ENCODE measurements at places on chromosomes 11 and 22.

DNA sequence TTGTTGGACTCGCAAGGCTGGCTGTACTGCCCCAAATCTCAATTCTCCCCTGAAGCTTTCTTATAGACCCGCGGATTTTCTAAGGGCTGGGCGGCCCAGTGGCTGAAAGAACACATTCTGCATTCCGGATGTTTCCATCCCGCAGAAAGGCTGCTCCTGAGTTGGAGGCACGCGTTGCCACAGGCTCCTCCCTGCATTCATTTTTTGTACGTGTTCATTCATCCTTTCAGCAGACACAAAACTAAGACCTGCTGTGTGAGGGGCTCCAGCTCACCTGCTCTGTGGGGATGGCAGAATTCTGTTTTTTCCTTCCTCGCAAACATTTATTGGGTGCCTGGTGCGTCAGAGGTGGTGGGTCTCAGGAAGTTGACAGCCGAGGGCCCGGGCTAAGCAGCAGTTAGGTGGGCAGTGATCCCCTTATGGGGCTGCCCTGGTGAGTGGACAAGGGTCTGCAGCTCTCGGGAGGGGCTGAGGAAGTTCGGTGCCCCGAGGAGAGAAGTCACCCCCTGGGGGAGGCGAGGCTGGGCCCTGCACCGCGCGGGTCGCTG, 23.7 kb downstream of the SHANK3 start:
- DNase-seq, result no peak

DNA sequence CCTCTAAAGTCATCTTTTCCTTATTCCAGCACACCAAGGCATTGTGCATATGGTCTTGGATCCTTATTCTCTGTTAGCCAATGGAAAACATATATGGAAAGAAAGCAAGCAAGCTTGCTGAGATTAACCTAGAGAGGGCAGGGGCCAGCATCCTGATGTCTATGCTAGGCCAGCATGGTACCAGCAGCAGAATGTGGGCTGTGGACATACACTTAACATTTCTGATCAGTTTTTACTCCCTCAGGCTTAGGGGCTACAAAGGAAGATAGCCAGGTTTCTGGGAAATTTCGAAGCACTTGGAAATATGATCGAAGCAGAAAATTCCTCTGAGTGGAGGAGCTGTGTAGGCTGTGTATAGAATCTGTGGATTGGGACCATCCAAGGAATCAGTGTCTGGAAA, 67.0 kb downstream of the ST3GAL4 start:
- DNase-seq, result no peak

- no peak for DNase-seq
Measured at GRCh38 chr11:75317446-75318122, 33.9 kb downstream of the ARRB1 start.

GRCh38 chr22:42630901-42631602, 9.3 kb downstream of the ATP5MGL start:
- no peak for DNase-seq

- DNase-seq, result no peak
Measured at GRCh38 chr11:67662142-67662834, 11.8 kb upstream of the ACY3 start.

DNA sequence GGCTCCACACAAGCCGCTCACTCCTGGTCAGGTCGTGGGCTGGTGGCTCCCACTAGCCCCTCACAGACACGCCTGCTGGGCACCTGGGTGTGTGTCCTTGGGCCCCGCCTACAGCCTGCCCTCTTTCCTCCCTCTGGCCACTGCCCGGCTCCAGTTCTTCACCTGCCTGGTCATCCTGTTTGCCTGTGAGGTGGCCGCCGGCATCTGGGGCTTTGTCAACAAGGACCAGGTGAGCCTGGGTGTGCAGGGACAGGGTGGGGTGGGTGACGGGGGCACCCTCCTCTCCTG, 5.8 kb upstream of the TSSC4 start:
- DNase-seq, result no peak

- peak; percentile 18 for DNase-seq
Measured at GRCh38 chr11:126776119-126776518, 224.5 kb downstream of the KIRREL3 start.

DNA sequence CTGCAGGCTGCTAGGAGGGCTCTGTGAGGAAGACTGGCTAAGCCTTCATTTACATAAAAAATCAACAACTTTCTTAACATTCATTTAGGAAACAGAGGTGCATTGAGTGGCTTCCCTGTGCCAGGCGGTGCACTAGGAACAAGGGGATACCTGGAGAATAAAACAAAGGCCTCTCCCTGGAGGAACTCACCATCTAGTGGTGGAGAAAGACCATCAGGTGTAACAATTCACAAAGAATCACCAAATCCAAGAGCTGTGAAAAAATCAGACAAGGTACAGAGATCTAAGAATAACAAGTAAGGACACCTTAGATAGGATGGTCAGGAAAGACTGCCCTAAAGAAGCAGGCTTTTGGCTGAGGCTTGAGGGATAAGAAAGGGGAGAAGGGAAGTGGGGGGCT, 40.3 kb downstream of the CSNK2A3 start:
- no peak for DNase-seq

DNA sequence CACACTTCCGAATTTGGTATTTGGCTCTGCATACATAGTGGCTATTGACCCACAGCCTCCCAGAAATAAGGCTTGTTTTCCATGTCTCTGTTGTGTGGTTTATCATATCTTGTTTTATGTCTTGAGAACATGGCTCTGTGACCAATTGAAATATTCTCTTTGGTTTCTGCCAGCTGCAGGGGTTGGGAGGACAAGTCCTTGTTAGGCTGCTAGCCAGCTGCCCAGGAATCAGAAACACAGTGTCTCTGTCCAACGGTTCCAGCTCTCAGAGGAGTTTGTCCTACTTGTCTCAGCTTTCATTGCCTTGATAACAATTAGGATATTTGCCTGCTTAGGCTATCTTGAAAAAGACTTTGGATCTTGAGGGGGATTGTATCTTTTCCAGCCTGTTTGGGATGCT, 6.0 kb upstream of the SLC7A4 start:
- DNase-seq, result no peak

GRCh38 chr11:44221992-44222391, 87.9 kb downstream of the ALX4 start:
- no peak for DNase-seq

- no peak for DNase-seq
Measured at GRCh38 chr22:19937616-19938473, 3.7 kb upstream of the COMT start.

DNA sequence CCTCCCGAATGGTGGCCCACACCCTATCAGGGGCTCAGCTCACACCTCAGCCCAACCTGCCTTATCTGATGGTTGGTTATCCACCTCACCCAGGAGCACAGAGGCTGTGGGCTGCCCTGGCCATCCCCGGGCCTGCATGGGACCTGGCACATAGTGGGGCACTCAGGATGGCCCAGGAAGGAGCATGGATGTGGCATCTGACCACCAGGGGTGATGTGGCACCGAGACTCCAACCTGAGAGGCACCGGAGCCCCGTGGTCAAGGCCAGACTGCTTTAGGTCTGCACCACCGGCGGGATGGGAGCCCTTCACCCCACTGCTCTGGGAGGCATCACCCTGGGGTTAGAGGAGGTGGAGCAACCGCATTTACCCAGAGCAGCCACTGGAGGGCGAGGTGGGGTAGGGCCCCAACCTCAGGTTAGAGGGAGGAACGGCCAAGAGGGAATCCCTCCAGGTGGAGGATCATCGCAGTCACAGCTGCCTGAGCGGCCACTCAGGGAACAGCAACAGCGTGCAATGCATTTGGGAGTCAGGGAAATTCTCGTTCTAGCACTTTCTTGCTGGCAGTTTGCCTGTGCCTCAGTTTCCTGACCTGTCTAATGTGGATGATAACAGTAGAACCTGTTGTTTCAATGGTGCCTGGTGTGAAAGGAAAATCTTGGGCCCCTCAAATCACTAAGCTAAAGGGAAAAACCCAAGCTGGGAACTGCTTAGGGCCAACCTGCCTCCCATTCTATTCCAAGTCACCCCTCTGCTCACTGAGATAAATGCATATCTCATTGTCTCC, 52.9 kb upstream of the CARS1 start:
- DNase-seq, result peak; percentile 89

DNA sequence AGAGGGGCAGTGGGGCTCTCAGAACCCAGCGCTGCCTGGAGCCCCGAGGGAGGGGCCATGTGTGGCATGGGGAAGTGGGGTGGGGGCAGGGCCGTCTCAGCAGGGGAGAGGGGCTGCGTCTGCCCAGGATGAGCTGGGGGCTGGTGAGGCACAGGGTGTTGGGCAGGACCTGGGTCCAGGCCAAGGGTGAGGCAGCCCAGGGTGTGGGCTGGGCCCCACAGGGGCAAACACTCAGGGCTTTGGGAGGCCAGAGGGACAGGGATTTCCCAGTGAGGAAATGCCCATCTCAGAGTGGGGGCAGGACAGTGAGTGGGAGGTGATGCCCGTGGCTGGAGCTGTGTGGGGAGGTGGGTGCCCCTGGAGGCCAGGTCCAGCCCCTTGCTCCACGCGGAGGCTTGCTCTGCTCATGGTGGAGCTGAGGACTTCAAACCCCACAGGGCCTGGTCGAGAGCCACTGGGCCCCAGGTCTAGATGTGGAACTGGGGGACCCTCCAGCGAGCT, 5.4 kb downstream of the PLXNB2 start:
- DNase-seq, result no peak

DNA sequence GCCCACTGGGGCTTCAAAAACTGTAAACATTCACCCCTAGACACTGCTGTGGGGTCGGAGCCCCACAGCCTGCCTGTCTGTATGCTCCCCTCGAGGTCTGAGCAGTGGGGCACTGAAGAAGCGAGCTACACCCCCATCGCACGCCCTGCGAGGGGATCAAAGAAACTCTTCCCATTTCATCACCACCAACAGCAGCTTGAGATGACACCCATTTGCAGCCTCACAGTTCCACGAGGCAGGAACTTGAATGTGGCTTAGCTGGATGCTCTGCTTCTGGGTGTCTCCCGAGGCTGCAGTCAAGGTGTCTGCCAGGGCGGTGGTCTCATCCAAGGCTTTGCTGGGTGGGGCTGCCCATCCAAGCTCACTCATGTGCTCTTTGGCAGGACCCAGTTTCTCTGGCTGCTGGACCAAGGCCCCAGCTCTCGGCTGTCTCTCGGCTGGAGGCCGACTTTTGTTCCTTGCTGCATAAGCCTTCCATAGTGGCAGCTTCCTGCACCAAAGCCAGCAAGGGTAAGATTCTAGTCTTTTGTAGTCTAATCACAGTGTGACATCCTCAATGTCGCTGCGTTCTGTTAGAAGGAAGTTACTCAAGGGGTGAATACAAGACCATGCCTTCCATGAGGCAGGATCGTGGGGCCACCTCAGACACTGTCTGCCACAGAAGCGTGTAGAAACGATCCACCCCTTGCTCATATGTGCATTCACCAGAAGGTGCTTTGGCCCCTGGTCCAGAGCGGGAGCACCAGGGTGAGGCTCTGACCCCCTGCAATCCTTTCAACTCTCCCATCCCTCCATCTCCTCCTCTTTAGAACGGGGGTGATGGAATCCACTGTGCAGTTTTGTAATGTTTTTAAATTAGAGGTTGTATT, 46.2 kb upstream of the SEPTIN5 start:
- no peak for DNase-seq

GRCh38 chr11:24585192-24585591, 88.3 kb downstream of the LUZP2 start:
- DNase-seq, result no peak

DNA sequence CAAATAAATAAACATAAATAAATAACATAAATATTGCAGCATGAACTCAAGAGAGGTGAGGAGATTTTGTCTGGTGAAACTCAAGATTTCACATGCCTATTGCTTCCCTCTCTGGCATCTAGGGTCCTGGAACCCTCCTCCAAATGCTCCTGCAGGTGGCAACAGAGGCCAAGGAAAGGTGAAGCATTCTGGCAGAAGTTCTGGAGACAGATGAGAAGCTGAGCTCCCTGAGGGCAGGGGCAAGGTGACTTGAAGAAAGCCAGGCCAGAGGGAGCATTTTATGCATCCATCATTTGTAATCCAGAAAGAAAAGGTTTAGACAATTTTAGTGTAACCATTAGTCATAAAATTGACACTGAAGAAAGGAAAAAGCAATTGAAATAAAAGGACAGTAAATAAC, 64.9 kb downstream of the ENDOD1 start:
- peak; percentile 71 for DNase-seq

Data from NCI-H526 (cell line).